ENCODE measurements at places on chromosomes 1 and 21. TPM values are rescaled to one million over a fixed set of nuclear protein-coding genes. Genes with fewer than 3 reads are reported as not detected.

DNA sequence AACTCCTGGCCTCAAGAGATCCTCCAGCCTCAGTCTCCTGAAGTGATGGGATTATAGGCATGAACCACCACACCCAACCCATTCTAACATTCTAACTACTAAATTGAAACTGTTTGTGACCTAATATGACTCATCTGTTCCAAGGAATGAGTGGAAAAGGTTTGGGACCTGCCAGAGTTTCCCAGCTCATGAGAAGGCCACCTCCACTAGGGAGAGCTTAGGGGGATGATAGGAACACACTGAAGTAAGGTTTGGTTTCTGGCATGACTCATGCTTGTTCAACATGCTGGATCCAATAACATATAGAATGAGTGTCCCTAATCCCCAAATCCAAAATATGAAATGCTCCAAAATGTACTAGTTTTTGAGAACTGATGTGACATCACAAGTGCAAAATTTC lies 18.9 kb upstream of the SCAF4 start:
- peaks cover 18% of the 10 kb centered on the region for H3K4me1 ChIP-seq
- no peak overlapping the region for H3K27ac ChIP-seq
- no peaks in the 10 kb centered on the region for H3K36me3 ChIP-seq
- H3K27me3 ChIP-seq: no peaks in the 10 kb centered on the region

DNA sequence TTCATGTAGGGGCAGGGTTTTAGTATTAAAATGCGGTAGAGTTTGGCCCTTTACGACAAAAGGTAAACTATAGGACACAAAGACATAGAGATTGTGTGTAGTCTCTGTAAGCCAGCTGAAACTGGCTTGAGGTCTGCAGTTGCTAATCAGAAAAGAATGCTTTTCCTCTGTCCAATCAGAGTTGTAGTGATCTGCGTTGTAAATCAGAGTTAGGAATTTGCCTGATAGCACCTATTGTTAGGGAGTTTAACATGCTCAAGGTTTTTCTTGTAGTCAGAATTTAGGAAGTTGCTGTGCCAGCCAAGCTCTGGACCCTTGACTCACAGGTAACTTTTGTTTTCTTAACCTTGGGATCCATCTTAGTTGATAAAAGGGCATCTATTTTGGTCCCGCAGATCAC lies 61.2 kb upstream of the VTCN1 start:
- H3K27me3 ChIP-seq: no peaks in the 10 kb centered on the region
- H3K27ac ChIP-seq: no peak overlapping the region
- no peaks in the 10 kb centered on the region for H3K4me1 ChIP-seq
- H3K36me3 ChIP-seq: no peaks in the 10 kb centered on the region

Gene GGPS1
- 53.0 TPM for polyA plus RNA-seq

Gene OR6N1
- not detected for polyA plus RNA-seq

Gene CYP4A11
- polyA plus RNA-seq: not detected

Gene SPATA46
- polyA plus RNA-seq: not detected

Gene SERPINC1
- 0.23 TPM for polyA plus RNA-seq

Gene KAZN
- not detected for polyA plus RNA-seq

Data from CD14-positive monocyte (primary cell).